ENCODE measurements at places on chromosomes 7 and 10. TPM values are rescaled to one million over a fixed set of nuclear protein-coding genes. Genes with fewer than 3 reads are reported as not detected.

DNA sequence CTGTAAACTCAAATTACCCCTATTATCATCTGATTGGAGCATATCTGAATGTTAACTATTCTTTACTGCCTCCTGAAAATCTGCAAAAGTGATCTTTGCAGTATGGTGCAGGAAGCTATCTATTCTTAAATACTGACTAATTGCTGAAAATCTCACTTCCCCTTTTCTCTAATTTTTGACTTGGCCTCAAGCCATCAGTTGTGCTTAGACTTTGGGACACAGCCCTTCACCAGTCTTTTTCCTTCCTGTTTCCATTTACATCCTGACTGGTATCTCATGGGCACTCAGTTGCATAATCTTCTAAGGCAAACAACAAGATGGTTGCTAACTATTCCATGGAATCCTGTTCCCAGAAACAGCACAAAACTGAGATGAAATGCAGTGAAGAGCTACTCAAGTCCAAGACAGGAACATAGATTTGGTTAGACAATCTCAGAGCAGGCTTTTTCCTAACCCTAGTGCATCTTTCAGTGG lies 228.5 kb downstream of the SORCS1 start:
- DNase-seq, result no peak

GRCh38 chr7:34327681-34328080 lies 330.3 kb upstream of the NPSR1 start:
- no peak for DNase-seq

The PIK3AP1 gene
- not detected for total RNA-seq

DNA sequence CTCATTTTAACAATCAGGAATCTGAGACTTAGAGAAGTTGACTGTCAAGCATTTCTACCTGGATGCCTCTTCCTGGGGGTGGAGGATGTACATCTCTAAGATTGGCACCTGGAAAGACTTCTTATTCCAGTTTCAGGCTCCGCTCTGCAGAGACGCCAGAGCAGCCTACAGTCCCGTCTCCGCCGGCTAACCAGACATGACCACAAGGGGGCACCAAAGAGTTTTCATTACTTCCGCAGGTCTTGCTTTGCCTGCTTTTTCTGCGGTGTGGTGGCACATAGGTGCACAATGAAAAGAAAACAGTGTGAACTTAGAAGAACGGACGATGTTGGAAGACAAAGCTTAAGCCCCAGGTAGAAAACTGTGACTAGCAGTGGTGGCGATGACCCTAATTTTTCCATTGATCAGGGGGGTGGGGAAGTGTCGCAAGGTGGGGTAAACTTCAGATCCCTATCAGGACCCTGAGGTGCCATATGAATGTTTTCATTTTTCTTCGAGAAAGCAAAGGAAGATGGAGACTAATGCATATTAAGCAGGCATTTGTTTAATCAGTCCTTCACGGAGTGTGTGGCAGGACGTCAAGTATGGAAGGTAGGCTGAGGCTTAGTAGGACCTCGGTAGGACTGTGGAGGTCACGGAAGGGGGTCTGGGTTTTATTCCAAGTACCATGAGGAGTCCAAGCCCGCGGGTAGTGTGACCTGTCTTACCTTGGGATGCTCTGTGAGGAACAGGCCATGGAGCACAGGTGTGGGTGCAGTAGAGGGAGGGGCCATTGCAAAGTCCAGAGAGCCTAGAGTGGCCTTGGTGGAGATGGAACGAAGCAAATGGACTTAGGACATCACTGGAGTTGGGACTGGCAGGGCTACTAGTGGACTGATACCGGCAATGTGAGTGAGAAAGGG lies 60.1 kb upstream of the SORCS3 start:
- peak; percentile 43 for DNase-seq

The CCDC146 gene
- 0.25 TPM for total RNA-seq

- DNase-seq, result no peak
Measured at GRCh38 chr10:75127471-75127870, 16.0 kb downstream of the SAMD8 start.

- no peak for DNase-seq
Measured at GRCh38 chr7:104661575-104661974, 333.2 kb downstream of the LHFPL3 start.

DNA sequence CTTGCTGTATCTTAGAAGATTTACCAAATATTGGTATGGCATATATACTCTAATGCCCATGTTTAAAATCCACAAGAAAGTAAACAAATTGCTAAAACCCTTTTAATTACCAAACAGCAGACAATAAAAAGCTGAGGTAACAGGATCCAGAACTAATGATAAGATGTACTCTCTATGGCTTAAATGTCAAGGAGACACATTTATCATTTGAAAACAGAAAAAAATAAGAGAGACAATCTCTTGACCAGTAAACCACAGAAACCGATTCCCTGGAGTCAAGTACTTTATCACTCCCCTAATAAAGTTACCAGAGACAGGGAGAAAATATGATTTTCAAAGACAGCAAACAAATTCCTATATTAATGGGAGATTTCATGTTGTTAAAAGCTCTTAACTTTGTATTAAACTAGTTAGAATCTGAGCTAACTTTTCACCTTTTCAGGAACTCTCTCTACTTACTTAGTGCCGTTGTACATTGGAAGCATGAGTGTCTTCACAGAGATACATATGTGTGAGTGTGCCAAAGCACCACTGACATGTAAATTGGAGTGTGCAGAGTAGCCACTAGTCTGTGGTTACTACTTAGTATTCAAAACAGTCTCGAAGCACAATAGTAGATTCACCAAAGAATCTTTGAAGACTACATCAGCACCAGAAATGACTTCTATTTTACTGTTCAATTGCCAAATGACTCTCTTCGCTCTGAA lies 44.2 kb downstream of the TSPAN12 start:
- DNase-seq, result no peak

GRCh38 chr10:71039551-71039950 lies 151.2 kb upstream of the PCBD1 start:
- DNase-seq, result no peak

The CLDN4 gene
- 1.2 TPM for total RNA-seq

DNA sequence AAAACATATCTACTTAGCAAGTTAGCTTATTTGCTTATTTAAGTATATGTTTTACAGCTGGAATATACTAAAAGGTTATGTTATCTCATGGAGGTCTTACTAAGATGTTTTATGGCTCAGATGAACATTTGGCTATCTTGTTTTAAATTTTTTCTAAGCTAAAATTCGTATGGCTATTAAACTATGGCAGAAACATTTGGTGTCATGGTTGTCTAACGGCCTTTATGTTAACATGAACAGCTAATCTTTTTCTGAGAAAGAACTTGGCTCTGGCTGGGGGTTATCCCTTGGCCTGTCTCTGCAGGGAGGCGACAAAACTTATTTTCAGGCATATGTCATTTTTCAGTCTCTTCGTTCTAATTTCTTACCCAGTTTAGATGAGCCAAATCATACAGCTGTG lies 101.5 kb upstream of the MTPN start:
- no peak for DNase-seq

The PCBD1 gene
- 18.8 TPM for total RNA-seq

DNA sequence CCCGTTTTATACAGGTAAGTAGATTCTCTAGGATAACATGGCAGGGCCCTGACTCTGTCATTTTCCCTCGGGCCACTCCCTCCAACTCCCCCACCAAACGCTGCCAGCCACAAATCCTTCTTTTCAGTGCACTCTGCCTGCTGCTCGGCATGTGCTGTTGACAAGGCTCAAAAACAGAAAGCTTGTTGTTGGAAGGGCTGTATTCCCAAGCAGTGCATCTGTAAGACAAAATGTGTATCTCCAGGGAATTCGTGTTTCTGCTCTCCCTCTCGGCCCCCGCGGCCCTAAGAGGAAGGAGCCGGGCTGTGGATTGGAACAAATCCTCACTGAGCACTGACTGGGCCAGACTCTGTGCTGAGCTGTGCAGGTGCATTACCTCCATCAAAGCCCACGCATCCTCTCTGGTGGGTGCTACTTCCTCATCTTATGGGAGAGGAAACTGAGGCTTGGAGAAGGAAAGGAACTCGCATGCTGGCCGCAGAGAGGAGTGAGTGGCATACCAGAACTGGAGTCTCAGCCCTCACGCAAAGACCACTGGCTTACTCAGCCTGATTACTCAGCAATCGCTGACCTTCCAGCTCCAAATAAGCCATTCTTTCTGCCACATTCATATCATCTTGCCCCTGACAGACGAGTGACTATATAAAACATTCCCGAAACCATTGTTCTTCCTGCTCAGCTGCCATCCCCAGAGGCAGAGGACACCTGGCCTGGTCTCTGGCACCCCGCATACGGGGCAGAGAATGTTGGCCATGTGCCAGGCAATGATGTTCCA lies 33.5 kb upstream of the ENO4 start:
- DNase-seq, result no peak

- peak; percentile 48 for DNase-seq
Measured at GRCh38 chr7:117588352-117588794, 108.5 kb downstream of the CFTR start.

DNA sequence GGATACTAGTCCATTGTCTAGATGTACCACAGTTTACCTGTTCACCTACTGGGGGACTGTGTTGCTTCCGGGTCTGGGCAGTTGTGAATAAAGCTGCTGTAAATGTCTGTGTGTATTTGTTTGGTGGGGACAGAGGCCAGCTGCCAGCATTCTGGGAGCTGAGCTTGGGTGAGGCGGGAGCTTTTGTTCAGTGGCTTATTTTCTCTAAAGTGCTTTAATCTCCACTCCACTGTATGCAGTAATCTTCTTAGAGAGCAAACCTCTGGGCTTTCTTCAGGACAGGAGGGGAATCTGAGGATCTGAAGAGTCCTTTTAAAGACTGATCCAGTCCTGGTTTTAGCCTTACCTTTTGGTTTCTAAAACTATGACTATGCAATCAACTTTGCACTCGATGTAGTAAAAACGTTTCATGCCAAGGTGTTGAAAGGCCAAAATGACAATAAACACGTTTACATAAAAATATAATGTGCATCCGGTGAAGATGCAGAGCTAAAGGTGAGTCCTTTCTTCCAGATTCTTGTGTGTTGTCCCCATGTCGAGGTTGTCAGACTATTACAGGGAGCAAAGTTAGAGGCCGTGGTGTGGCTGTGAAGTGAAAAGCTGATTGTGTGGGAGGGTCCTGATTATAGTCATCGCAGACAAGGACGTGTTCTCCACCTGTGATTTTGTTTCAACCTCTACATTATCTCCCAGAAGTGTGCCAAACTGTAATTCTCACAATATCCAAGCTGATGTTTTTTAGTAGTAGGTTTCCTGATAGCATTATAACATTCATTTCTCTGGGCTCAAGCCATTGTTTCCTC lies 279.8 kb downstream of the CAMK1D start:
- no peak for DNase-seq

DNA sequence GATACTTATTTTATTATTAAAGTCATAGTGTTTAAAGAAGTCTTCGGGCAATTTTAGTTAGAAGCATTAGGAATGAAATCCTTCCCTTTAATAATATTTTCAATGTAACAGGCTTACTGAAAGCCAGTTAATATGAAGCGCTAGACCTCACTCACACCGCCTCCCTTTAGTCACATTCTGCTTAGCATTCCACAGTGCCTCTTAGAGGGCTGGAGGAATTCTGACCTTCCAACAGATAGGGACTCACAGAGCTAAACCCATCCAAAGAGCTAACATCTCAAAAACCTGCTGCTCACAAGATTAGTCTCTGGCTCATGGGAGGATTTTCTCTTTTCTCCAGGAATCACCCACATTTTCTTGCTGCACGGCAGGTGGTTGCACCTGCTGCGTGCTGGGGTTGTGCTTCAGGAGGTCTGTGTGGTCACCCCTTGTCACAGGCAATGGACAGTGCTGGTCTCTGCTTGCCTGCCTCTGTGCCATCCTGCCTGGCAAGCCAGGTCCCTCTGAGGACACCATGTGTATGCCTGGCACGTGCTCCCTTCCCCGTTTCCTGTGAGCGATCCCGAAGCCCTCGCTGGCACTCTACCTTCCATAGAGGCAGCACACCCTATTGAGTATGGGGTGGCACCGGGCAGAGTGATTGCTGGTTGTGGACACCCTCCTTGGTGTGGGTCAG lies 91.8 kb downstream of the KLF6 start:
- no peak for DNase-seq

The C7orf25 gene
- 15.8 TPM for total RNA-seq

DNA sequence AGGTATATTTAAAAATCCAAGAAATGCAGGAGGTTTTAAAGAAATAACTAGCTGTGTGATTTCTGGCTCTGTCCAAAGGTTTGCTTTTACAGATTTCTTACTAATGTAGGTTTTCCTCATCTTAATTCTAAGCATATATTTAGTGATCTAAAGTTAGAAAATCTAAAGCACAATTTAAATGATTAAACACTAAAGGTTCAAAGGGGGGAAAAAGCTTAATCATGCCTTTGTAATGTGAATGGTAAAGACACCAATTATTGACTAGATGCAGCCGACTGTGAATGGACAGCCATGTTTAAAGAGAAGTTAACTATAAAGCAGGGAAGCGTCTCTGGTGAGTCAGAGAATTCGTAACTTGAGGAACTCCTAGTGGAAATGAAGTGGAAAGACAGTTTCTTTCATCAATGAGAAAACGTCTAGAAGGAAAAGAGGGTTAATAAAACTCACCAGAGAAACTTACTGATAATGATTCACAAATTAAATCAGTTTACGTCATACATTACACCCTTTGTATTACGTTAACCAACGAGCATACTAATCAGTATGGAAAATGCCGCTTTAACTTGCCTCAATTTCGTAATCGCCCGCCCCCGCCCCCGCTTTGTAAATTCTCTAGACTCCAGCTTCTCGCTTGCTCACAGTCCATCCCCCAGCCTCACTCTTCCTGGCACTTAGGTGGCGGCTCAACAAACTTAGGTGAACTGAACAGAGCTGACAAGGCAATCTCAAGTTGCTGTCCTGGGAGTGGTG lies 1.1 kb upstream of the HBP1 start:
- DNase-seq, result peak; percentile 87

The MSMB gene
- not detected for total RNA-seq

DNA sequence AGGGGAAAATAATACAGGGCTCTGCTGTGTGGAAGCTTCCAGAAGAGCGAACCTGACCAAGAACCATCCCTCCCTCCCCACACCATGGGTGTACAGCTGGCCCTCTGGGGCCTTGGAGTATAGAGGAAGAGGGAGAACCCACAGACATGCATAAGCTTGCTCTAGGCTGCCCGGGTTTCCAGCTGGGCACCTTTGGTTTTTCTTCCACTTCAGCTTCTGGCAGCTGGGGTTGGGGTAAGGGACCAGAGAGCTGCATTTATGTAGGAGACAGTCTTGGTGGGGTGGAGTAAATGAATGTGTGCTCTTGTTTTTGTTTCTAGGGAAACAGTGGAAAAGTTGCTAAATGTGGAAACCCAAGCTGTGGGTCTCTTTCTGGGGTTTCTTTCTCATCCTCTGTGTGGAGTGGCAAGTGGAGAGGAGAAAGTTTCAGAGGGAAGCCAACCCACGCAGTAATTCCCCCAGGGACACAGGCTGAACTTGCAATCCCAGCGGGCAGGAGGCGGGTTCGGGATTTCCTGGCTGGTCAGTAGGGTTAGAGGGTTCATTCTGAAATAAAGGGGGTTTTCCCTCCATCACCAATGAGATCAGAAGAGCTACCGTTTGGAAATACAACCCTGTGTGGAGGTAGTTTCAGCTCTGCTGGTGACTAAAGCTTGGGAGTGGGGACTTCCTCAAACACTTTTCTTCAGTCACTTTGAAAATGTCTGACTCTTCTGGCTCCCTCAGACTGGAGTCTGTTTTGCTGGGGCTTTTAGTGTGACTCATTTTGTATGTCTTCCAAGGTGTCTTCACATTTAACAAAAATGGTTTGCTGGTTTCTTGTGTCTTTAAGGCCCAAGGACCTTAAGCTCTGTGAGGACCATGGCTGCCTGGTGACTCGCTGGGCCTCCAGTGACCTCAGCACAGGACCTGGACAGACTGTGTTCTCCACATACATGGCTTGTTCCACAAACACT lies 22.2 kb upstream of the SRGN start:
- no peak for DNase-seq

GRCh38 chr7:50988465-50988864 lies 205.8 kb upstream of the GRB10 start:
- no peak for DNase-seq

Measured in H4 (cell line).